NCI-H510A (cell line): ENCODE measurements at places on chromosomes 2 and 18.

DNA sequence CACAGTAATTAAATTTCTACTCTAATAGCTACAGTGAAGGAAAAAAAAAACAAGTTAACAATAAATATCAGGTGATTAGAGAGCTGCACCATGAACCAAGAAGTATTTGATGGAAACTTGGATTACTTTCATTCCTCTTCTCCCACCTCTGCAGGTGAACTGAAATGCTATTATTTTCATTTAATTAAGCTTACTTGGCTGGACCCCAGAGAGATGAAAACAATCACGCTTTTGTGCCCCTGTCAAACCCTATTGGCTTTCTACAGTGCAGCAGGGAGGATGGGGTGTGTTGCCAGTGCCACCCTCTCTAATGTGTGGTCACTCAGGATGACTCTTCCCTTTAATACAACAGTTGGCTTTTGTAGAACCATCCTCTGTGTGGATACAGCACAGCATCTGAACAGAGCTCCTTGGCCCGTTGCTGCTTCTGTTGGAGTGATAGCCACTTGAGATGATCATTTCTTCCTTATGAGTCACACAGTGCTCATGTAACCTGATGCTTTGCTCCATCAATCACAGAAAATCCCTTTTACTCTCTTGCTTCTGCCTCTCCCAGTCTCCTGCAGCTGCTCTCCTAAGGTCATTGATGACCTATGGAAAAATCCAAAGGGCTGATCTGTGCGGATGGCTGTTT lies 5.5 kb upstream of the ARL4C start:
- DNase-seq: peak; percentile 25

DNA sequence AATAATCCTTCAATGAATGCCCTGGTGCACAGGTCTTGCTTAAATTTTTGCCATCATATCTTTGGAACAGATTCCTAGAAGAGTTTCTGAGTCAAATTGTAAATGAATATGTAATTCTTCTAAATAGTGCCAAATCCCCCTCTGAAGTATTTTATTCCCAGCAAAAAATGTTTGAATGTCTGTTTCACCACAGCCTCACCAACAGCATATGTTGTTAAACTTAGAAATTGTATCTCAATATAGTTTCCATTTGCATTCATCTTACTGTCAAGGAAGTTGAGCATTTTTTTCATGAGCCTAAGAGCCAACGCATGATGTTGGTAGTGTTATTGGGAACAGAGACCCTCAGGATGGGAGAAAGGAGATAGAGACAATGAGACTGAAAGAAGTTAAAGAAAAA lies 86.8 kb upstream of the IL1R2 start:
- DNase-seq: no peak

GRCh38 chr18:46312221-46312620 lies 208.0 kb downstream of the HAUS1 start:
- DNase-seq: no peak

DNA sequence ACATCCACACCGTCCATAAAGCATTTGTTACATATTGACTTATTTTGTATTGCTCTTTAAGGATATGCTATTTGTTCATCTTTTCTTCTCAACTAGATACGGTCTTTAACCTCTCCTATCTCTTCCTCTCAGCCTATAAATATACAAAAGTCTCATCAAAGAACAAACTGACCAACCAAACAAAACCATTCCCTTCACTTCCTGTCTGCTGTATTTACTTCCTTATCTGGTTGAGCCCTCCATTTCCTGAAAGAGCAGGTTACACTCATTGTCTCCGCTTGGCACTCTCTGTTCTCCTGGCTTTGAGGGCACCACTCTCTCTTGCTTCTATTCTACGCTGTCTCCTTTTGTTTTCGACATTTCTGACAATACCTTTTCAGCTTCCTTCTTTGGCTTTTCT lies 431.9 kb upstream of the TCF4 start:
- DNase-seq: no peak

DNA sequence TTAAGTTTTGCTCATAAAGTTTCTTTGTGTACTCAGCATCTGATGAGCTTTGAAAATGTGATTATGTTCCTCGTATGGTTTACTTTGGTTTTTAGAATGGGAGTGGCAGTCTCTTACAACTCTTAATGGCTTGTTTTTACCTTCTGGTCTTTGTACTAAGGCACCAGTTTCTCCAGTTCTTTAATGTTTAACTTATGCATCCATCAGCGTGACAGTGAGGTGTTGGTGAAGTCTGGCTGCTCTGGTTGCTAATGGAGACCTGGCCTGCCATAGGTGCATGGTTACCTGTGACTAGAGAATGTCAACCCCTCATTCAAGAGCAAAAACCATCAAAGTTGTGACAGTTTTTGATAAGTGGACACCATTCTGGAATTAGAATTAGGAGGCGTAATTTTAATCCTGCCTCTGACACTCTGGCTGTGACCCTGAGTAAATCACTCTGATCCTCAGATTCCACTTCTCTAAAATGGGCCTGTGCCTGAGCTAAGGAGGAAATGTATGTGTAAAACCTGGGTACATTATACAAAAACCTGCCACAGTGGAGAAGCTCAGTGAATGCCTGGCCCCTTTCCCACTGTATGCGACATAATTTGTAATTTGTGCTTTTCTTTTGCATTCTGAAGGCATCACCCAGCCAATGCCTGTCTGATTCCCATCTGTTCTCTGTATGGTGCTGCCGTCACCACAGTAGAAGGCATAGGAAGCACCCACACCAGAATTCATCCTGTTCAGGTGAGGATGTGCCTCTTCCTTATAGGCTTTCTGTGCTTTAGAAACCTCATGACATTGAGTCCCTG lies 11.2 kb downstream of the AOX1 start:
- no peak for DNase-seq

- no peak for DNase-seq
Observed at GRCh38 chr2:201730651-201731285, 32.3 kb upstream of the MPP4 start.

GRCh38 chr2:57536535-57537231 lies 509.9 kb upstream of the VRK2 start:
- no peak for DNase-seq

- no peak for DNase-seq
Observed at GRCh38 chr2:17030047-17030446, 364.4 kb upstream of the CYRIA start.

DNA sequence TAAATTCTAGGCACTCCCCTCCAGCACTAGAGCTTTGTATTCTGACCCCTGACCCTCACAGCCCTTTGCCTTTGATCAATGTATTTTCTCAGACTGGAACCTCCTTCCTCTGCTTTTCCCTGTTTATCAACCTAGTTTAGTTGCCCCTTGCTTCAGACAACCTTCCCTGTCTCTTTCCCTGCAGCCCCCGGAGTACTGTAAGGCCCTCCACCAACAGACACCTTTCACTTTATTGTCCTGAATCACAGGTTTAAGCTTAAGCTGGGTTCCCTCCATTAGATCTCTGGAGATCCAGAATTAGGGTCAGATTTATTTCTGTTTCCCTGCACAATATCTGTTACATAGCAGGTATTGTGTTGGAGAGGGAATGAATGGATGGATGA lies 140.2 kb downstream of the DDX1 start:
- DNase-seq: no peak
